ENCODE measurements at places on chromosomes 1 and 21. TPM values are rescaled to one million over a fixed set of nuclear protein-coding genes. Genes with fewer than 3 reads are reported as not detected.

The SGIP1 gene
- 34.6 TPM for total RNA-seq

The PPIAL4G gene
- not detected for total RNA-seq

The SPRR5 gene
- total RNA-seq, result not detected

The SPATA21 gene
- not detected for total RNA-seq

The RAB3B gene
- total RNA-seq, result 29.5 TPM

The TPTE gene
- total RNA-seq, result not detected

The CACNA1E gene
- not detected for total RNA-seq

All from smooth muscle cell of trachea (primary cell).